ENCODE measurements at places on chromosomes 3 and 15.

GRCh38 chr3:120394347-120394746 lies 45.2 kb upstream of the LRRC58 start:
- no peak for DNase-seq

GRCh38 chr3:100766069-100766468 lies 56.8 kb downstream of the TFG start:
- DNase-seq, result no peak

DNA sequence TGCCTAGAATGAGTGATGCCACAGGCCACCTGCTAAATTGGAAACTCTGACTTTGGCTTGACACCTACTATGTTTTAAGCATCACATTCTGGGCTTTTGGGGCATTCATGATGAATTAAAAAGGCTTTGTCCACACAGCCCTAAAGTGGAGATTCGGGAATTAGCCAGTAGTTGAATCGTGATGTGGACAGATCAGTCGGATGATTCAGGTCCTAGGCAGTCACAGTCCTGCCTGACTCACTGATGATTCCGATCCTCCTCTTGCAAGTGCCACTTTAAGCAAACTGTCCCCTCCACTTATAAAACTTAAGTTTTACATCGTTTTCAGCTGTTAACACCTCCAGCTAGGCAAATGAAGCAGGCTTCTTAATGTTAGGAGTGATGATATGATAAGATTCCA lies 75.3 kb downstream of the SYNPR start:
- DNase-seq, result no peak

DNA sequence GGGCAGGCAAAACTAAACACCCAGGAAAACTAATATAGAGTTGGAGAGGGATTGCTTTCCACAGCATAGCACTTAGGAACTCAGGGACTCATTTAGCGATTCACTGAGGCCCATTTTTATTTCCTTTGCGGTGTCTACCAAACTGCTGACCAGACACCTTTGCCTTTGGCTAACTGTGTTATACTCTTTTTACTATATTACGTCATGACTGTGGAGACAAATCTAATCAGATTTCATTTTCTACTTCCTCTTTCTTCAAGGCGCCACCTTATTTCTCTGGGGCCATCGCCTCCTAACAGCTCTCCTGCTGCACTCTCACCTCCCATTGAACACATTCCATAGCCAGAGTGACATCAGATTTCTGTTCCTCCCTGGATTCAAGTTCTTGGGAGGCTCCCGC lies 215.7 kb upstream of the WNT5A start:
- no peak for DNase-seq

GRCh38 chr15:50278496-50278895 lies 13.0 kb upstream of the HDC start:
- no peak for DNase-seq

- no peak for DNase-seq
Observed at GRCh38 chr3:197269024-197269423, 29.4 kb downstream of the DLG1 start.
